ENCODE measurements at places on chromosomes 6 and 20.

DNA sequence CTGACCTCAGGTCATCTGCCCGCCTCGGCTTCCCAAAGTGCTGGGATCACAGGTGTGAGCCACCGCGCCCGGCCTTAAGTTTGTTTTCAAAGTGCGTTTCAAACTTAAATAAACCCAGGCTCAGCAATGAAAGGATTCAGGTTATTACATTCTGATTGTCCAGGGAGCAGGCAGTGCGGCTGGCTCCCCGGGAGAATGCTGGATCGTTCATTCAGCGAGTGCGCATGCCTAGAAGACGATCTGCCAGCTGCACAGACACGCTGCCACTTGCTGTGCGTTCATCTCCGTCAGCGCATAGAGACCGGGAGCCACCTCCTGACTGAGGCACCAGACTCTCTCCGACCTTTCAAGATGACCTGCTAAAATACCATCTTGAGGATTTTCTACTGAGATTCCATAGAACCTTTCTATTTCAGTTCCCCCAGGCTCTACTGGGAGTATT is 163.9 kb upstream of the ZNF217 start:
- no peak for DNase-seq

DNA sequence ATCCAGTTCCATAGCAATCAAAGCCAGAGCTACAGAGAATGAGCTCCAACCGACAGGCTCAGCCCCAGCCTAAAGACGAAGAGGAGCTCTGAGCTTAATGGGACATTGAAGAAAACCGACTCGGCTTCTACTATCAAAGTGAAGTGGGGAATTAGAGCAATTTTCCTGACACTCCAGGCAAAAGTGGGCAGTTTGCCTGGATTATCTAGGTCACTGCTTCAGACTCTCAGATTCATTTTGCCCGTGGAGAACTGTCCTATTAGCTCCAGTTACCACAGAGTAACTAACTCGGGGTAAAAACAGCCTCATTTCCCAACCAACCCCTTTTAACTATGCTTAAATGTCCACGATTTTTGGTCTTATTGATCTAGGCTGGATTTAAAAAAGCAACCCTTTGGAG is 592.1 kb upstream of the NRSN1 start:
- DNase-seq: no peak

GRCh38 chr6:135224037-135224647 is 43.0 kb downstream of the MYB start:
- DNase-seq: no peak

- DNase-seq: no peak
Observed at GRCh38 chr6:167665698-167666330, 160.9 kb upstream of the AFDN start.

- no peak for DNase-seq
Observed at GRCh38 chr20:1397710-1398109, 4.9 kb upstream of the FKBP1A start.

GRCh38 chr6:42315259-42315990 is 97.8 kb upstream of the MRPS10 start:
- no peak for DNase-seq

DNA sequence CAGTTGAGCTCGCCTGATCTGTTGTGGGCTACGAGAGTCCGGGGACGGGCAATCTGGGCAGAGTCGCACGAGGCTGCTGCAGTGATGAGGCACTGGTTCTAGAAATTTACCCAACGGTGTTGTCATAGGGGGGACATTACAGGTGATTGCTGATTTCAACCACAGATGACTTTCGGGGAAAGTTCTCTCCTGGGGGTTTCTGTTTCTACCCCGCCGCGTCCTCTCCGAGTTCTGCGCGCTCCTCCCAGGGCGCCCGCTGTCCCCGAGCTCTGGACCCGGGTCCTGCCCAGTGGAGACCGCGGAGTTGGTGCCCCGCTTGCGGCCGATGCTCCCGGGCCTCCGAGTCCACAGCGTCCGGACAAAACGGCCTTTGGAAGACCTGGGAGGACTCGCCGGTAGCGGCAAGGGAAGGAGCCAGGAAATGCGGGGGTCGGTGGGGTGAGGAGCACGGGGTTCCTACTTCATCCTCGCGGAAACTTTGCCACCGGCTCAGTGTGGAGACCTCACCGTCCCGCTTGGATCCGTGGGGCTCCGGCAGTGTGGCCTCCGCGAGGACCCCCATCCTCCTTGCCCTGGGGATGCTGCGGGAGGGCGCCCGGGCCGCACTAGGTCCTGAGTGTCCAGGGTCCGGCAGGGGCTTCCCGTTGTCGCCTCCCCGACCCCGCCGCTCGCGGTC is 12.3 kb upstream of the RAET1L start:
- DNase-seq: no peak

GRCh38 chr6:155162682-155163081 is 101.1 kb upstream of the CLDN20 start:
- no peak for DNase-seq

DNA sequence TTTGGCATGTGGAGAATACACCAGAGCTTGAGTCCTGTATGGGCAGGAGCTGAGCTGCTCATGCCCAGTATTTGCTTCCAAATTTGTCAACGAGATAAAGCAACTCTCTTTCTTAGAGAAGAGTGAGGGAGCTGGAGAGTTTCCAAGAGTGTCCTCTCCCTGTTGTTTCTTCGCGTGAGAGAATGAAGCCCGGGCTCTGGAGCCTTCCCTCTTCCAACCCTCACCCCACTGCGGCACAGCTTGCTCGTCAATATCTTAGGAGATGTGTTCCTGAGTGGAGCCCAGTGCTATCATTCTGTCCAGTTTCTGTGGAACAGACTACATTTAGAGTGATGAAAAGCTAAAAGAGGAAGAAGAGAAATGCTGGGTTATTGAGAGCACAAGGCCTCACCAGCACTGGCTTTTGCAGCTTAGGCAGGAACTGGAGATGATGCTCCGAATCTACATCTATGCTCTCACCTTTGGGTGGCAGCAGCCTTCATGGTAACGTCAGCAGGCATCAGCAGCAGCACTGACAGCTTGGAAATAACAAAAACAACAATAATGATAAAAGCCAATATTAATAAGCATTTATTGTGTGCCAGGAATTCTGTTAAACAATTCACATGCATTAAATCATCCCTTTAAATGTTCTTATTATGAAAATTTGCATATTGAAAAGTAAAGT is 66.5 kb upstream of the TFB1M start:
- DNase-seq: no peak

- DNase-seq: no peak
Observed at GRCh38 chr6:156994215-156995076, 217.3 kb downstream of the ARID1B start.

GRCh38 chr20:10986586-10986985 is 312.8 kb upstream of the JAG1 start:
- DNase-seq: no peak

- DNase-seq: no peak
Observed at GRCh38 chr6:84709121-84709520, 55.3 kb downstream of the TBX18 start.

DNA sequence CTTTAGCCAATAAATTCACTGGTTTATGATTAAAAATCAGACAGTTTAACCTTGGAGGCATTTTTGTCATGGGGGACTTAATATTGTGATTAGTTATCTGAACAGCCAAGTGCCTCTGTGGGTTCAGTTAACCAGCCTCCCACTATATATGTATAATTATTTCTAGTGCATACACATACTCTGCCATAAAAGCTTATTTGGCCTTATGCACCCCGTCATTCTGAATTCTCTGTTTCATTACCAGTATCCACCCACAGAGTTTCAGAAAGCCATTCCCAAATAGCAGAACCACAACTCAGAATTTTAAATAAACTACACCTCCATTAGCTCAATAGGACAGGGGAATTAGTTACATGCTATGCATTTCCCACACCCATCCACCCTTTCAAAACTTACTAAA is 279.7 kb downstream of the ZFAND3 start:
- no peak for DNase-seq

- no peak for DNase-seq
Observed at GRCh38 chr6:2876210-2877056, 26.7 kb downstream of the SERPINB9 start.

- DNase-seq: no peak
Observed at GRCh38 chr6:80333342-80333741, 226.9 kb downstream of the BCKDHB start.

GRCh38 chr6:47235421-47235820 is 74.3 kb downstream of the TNFRSF21 start:
- DNase-seq: no peak

DNA sequence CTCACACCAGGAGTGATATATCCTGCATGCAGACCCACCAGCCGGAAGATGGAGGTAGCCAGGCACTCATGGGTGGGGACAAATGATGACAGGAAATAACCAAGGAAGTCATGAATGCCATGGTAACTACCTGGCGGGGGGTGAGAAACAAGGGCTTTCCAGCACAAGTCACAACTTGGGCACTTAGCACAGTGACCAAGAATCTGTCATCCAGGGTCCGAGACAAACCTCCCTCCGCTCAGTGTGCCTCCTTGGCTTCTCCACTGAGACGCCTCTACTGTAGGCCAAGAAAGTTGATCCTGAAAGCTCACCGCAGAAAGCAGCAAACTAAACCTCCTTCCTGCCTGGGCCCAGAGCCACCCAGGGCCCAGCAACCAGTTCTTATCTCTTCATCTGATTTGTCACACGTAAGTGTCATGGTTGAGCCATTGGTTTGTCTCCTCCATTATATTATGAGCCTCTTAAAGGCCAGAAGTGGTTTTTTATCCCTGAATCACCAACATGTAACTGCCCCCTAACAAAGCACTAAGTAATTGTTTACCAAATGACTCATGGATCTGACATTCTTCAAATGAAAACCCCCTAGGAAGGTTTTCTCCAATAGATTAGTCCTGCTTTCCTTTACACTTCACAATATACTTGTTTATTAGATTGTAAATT is 84.3 kb upstream of the TAB2 start:
- DNase-seq: no peak

DNA sequence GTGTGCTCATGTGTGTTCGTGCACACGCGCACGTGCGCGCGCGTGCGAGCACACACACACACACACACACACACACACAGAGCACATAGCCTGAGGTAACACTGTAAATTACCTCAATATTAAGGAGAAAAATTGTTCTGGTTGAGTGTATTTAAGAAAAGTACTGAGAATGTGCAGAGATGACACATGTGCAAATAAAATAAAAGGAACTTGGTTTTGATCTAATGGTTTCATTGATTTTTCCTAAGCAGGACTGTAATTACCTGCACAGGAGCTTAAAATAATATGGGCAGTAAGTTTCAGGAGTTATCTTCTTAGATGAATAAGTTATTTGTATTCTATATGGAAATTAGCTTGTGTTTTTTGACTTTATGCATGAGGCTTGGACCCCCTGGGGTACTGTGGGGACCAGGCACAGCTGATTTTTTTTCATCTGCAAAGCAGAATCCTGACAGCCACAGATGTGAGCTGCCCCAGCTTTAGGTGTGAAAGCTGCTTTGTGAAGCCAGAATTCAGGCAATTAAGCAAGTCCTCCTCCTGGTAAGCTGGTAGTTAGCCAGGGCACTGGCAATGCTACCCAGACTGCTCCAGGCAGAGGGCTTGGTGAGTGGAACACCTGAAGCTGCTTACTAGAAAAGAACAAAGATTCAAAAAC is 1040.6 kb upstream of the CITED2 start:
- no peak for DNase-seq

GRCh38 chr6:136920216-136920615 is 1.9 kb upstream of the SLC35D3 start:
- DNase-seq: no peak

DNA sequence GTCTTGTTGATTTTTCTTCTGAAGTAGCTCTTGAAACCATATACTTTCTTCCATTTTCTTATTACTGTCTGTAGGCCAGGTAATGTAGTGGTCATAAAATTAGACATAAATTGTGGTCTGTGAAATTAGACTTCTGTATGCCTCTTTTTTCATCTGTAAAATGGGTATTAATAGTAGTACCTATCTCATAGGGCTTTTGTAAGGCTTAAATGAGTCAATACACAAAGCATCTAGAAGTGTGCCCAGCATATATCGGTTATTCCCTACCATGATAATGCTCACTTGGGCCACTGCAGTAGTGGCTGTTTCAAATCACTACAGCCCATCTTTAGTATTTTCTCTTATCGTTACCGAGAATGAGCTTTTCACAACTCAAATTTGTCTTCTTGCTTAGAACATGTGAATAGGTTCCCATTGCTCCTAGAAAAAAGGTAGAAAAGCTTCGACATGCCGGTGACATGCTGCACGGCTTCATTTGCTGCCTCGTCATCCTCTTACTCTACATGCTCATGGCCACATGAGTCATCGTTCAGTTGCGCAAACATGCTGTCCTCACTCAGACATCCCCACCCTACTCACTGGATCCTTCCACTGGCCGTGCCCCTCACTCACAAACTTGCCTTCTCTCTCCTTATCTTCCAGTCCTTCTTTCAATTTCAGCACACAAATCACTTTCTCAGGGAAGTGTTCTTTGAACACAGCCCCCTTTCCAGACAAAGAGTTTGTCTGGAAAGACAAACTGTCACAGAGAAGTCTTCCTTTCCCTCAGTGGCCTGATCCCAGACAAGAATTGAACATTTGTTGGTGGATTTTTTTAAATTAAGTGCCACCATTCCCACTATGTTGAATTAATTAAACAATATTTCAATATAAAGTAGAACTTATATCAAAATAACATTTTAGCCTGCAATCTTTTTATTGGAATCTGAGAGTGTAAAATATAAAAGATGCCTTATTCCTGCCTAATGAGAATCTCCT is 32.2 kb upstream of the ERVFRD-1 start:
- DNase-seq: no peak

DNA sequence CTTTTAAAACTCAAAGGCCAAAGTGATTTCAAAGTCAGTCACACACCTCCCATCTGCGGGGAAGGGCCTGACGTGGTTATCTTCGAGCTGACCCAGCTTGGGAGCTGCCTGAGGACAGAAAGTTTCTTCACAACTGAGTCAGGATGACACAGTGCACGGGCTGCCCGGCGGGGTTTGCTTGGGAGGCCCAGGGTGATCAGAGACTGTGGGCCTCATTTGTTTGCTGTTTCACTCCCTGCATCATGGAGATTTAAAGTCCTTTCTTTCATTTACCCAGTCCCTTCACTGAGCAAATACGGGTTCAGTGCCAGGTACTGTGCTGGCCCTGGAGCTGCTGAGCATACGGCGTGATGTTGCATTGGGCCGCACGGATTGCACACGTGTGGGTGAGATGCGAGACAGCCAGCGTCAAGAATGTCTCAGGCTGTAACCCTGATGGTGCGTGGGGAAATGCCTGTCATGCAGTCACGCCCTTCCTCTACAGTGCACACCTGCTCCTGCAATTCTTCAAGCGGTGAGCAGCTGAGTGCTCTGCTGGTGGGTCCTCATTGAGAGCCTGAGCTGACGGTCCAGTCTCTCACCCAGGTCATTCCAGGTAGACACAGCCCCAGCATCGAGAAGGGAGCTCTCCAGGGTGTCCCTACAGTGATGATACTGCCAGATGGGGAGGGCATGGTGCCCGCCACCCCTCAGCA is 82.7 kb upstream of the PMEPA1 start:
- DNase-seq: no peak

- no peak for DNase-seq
Observed at GRCh38 chr6:16591396-16592222, 169.7 kb downstream of the ATXN1 start.

Measured in anterior cingulate cortex (tissue), 58 donors.